Occipital lobe (tissue), 3 donors: ENCODE measurements at places on chromosomes 7 and 10.

- DNase-seq = no peak
Observed at GRCh38 chr7:105975770-105976417, 12.8 kb downstream of the CDHR3 start.

DNA sequence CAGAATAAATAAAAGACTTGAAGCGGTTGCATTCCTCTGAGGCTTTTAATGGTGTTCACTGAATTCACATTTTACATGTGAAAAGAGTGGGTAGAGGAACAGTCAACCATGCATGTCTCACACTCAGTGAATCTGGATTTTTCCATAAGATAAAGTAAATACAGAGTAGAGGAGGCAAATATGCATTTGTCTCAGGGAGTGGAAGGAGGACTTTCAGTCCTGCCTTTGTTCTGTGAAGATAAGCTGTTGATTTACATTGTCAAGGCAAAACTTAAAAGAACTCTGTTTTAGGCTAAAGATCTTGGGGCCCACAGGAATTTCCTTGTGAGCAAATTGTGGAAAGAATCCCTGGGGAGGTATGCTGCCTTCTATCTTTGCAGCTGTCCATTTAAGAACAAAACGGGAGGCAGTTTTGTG lies 825.3 kb upstream of the MBL2 start:
- no peak for DNase-seq

GRCh38 chr7:116173051-116174028 lies 37.0 kb upstream of the TES start:
- no peak for DNase-seq

GRCh38 chr10:29862923-29863614 lies 196.3 kb downstream of the JCAD start:
- DNase-seq = no peak

GRCh38 chr10:103824281-103824680 lies 31.1 kb downstream of the SH3PXD2A start:
- DNase-seq = no peak

DNA sequence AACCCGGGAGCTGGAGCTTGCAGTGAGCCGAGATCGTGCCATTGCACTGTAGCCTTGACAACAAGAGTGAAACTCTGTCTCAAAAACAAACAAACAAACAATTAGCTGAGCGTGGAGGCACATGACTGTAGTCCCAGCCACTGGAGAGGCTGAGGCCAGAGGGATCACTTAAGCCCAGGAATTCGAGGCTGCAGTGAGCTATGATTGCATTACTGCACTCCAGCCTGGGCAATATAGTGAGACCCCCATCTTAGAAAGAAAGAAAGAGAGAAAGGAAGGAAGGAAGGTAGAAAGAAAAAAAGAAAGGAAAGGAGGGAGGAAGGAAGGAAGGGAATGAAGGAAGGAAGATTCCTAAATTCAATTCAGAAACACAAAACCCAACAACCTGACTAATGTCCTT lies 141.3 kb upstream of the TNRC18 start:
- no peak for DNase-seq

GRCh38 chr7:128431221-128431620 lies 21.4 kb upstream of the IMPDH1 start:
- DNase-seq = no peak

DNA sequence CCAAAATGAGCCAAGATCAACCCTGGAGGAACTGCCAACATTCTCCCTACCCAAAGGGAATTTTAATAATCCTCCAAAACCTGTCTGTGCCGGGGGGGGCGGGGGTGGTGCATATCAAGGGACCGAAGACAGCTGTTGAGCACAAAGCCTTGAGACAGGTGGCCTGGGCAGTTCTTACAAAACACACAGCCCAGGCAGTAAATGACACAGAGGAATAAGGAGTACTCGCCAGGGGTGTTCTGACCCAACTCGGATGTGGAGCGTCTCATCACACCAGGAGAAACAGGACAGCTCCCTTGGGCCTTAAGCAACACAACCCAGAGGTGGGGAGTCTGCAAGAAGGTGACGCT lies 35.6 kb downstream of the PLAC9 start:
- DNase-seq = no peak
